ENCODE measurements at places on chromosomes 7 and 10. TPM values are rescaled to one million over a fixed set of nuclear protein-coding genes. Genes with fewer than 3 reads are reported as not detected.

The PARP12 gene
- total RNA-seq = 22.7 TPM

The MSMB gene
- total RNA-seq = not detected

The NYAP1 gene
- 4.2 TPM for total RNA-seq

The DGKI gene
- 13.4 TPM for total RNA-seq

The EVX1 gene
- total RNA-seq = not detected

The TFPI2 gene
- total RNA-seq = 15.0 TPM

The TSPAN33 gene
- 40.3 TPM for total RNA-seq

The HYAL4 gene
- not detected for total RNA-seq

The FAM241B gene
- total RNA-seq = 6.1 TPM

The SPDYE8 gene
- total RNA-seq = not detected

The MYO1G gene
- total RNA-seq = under 0.01 TPM

The CALY gene
- total RNA-seq = not detected

The NEUROD6 gene
- not detected for total RNA-seq

The SPDYE11 gene
- not detected for total RNA-seq

The IFIT1B gene
- total RNA-seq = not detected

The OPALIN gene
- not detected for total RNA-seq

The ATP5MK gene
- 173 TPM for total RNA-seq

The INMT gene
- total RNA-seq = not detected

Data from mesangial cell (primary cell).